HT1080 (cell line): ENCODE measurements at places on chromosomes 5 and 9. TPM values are rescaled to one million over a fixed set of nuclear protein-coding genes. Genes with fewer than 3 reads are reported as not detected.

GRCh38 chr9:100725371-100725770, 147.5 kb downstream of the CAVIN4 start:
- DNase-seq = no peak

DNA sequence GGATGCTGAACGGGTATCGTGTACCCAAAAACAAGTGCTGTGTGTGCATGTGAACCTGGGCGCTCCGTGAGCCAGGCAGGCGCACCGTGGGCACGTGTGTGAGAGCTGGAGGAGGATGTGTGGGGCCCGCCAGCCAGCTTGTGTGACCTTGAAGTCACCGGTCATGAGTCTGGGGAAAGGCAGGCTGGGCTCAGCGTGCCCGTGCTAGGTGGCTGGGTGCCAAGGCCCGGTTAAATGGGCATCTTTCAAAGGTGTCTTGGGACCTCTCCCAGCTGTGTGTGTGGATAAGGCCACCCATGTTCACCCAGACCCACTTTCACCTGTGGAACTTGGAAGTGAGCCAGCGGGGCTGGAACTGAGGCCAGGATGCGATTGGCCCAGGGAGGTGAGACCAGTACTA, 3.4 kb downstream of the KCNT1 start:
- DNase-seq = no peak

DNA sequence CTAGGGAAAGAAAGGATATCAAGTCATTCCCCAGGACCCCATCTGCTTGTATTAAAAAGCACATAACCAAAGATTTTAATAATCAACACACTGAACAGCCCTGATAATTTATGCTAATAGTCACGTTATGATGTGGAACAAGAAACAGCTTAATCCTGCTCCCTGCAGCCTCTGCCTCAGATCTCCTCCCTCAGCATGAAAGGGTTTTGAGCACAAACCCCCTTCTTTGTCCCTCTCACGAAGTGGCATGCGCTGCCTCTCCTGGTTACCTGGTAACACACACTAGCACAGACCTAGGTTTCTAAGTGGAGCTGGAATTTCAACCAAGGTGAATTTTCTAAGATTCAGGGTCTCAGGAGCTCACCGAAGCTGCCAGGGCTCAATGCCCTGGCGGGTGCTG, 5.1 kb downstream of the IGFBPL1 start:
- no peak for DNase-seq

DNA sequence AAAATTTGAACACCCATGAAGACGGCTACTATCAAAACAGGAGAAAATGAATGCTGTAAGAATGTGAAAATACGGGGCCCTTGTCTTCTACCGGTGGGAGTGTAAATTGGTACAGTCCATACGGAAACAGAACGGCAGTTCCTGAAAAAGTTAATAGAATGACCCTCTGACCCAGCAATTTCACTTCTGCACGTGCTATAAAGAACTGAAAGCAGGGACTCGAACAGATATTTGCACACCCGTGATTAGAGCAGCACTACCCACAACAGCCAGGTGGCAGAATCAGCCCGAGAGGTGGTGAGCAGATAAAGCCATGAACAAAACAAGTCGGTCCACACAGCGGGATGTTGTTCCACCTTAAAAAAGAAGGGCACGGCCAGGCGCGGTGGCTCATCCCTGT, 22.6 kb upstream of the SLC12A7 start:
- DNase-seq = no peak

- DNase-seq = no peak
Observed at GRCh38 chr5:113170707-113171106, 194.1 kb downstream of the DCP2 start.

DNA sequence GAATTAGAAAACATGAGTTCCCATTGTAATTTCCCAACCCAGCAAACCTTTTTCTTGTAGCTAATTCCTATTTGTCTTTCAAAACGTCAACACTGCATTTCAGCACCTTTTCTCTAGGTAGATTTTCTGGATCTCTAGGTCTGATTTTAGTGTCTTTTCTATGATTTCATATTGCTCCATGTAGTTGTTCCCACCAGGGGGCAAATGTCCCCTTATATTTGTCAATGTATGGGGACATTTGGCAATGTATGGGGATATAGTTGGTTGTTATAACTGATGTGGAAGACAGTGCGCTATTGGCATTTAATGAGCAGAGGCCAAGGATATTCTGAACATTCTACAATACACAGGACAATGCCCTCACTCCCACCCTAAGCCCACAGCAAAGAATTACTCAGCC, 273.9 kb upstream of the ADRA1B start:
- DNase-seq = no peak

DNA sequence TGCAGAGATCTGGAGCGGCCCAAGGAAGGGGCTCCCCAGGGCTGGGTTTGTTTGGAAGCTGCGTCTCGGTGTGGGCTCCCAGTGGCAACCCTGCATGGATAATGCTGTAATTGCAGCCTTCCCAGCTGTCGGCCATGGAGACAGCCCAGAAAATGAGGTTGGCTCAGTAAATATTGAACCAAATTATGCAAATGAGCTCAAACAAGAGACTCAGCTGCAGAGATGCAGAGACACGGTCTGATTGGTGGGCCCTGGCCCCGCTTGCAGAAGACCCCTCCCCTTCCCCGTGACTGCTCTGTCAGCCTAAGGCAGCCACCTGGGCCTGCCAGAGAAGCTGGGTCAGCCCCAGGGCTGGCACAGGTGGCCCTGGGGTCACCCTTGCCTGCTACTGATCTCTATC, 75.9 kb downstream of the RAD23B start:
- DNase-seq = no peak

DNA sequence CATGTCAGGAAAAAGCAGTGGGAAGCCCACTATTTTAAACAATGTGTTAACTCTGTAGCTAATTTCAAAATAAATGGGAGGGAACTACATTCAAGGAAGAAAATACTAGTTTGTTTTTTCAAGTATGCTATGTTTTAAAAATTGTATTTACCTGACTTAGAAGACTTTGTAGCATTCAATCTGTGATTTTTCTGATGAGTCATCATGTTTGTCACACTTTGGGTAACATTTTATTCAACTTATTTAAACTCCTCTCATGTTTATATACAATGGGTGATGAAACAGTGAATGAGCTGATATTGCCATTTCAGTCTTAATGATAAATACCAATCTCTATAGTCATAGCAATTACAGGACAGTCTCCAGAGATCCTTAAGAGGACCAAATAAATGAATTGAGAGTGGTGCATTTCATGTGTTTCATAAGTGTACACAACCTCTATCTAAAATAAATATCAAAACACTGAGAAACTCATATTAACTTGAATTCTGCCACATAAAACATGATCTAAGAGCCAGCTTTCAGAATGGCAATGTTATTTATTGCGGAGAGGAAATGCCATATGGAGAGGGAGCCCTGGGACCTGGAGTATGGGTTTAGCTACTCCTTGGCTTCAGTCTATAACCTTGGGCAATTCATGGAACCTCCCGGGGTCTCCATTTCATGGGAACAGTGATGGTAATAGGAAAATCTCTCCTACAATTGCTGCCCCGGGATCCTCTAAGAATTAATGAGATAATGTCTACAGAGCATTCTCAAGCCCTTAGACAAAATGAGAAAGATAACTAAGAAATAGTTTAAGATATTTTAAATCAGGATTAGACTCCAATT, 913.9 kb downstream of the TLE4 start:
- DNase-seq = no peak

- DNase-seq = no peak
Observed at GRCh38 chr9:16784002-16784401, 86.5 kb downstream of the BNC2 start.

DNA sequence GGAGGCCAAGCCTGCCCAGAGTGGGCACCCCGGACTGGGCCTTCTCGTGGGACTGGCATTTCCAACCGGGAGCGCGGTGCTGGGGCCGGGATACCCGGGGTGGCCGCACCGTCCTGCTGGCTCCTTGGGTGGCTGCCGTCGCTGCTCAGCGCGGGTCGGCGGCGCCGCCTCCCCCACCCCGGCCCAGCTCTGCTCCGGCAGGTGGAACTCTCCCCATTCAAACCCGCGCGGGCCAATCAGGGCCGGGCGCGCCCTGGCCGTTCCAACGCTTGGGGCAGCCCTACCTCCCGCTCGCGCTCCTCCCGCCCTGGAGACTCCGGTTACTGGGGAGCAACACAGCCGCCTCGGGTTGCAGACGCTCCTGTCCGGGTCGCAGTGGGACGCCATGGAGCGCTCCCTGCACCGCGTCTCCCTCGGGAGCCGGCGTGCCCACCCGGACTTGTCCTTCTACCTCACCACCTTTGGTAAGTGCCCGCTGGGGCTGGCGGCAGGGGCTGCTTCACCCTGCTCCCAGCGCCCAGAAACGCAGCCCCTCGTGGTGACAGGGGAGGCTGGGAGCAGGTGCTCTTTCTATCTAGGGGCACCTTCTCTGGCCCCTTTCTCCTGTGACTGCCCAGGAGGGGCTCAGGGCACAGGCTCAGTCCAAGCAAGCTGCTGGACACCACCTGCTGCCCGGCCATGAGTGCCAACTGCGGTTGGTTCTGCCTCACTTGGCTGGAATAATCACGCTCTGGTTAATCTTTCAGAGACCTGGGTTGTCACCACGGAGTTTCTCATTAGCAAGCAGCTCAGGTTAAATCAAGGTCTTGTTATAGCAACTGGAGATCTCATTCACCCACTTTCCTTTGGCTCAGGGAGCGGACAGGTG, at the start of gene RGS3:
Gene RGS3, plus strand, starts transcription at position 310 of the 868 bp plus-strand sequence. Its CDS starts 76 bp downstream, at position 386.
- DNase-seq = no peak

- DNase-seq = no peak
Observed at GRCh38 chr5:107213025-107213424, 457.7 kb downstream of the EFNA5 start.

DNA sequence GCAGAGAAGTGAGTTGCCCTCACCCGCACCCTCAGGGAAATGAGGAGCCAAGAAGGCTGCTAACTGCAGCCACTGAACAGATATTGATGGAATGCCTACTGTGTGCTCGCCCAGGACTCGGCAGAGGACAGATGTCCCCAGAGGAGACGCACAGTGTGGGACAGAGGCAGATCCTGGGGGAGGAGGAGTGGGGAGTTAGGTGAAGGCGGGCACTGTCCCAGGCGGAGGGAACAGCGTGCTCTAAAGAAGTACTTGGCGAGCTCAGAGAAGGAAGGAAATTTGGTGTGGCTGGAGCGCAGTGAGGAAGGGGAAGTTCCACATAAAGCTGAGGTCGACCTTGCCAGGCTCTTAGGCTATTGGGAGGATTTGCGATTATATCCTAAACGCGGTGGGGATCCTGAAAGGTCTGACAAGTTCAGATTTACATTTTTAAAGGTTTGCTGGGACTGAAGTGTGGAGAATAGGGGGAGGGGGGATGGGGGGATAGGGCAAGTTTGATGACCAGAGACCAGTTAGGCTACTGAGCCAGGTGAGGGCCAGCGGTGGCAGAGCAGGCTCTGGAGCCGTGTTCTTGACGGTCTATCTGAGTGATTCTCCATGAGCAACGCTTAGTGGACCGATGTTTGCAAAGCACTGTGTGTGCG, 23.6 kb upstream of the CERCAM start:
- no peak for DNase-seq

GRCh38 chr5:74241751-74242140, 398.8 kb downstream of the ENC1 start:
- DNase-seq = peak; percentile 86

DNA sequence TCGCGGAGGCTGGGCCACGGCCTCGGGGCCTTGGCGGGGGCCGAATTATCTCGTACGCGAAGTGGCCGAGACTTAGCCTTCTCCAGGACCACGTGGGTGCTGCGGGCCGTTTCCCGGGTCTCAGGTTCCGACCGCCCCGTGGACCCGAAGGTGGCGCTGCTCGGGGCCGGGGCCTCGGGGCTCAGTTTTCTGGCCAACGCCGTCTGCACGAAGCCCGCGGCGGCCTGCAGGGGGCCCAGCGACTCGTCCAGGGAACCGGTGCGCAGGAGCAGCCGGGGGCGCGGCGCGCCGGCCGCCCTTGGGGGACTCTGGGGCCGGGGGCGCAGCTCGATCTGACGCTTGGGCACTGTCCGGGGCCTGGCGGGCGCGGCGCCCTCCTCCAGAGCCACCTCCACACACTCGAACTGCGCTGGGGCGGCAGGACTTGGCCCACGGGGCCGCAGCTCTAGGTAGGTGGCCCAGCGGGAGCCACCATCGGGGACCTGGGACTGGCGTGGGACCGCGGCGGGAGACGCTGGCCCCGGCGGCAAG, 716 bp downstream of the PROB1 start:
- no peak for DNase-seq

GRCh38 chr9:109312783-109313182, 8.1 kb downstream of the EPB41L4B start:
- DNase-seq = no peak

ANKRD55 gene
- total RNA-seq = not detected in 2 replicates

PLCXD3 gene
- 0.07 TPM in 1 of 2 replicates, not detected in the other for total RNA-seq

GADD45G gene
- total RNA-seq = not detected in 2 replicates

RORB gene
- total RNA-seq = 0.13 and 0.17 TPM in 2 replicates

OR13J1 gene
- total RNA-seq = not detected in 2 replicates
